ENCODE measurements at places on chromosomes 16 and 17.

DNA sequence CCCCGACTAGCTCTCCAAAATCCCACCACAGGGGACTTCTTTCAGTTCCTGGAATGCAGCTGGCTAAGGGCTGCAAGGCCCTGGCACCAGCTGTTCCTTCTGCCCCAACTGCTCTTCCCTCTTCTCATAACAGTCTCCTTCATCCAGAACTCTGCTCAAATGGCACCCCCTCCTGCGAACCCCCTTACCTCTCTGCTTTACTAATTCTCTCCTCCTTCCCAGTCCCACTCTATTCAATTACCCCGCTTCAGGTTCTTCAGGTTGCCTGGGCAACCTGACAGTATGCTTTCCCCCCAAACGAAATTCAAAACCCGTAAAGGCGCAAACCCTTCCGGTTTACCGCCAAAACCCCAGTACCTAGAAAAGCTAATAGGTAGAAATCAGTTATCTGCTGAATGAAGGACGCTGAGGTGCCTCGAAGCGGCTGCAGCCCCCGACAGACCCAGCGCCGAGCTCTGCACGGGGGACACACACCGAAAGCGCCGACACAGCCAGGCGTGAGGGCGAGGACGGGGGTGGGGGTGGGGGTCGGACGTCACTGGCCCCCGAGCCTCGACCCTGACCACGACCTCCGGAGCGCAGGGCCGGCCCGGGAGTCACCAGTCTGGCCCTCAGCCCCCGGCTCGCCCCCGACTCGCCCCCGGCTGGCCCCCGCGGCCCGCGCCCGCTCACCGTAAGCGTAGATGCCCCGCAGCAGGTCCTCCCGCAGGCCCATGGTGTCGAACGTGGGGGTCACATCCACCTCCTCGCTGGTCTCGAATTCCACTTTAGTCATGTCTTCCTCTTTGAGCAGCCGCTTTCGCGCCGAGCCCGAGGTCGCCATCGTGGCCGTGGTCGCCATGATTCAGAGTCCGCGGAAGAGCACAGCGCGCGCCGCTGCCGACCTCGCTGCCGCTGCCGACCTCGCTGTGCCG lies 550 bp downstream of the EIF4A3 start:
- DNase-seq = no peak

- DNase-seq = no peak
Observed at GRCh38 chr17:61744804-61745203, 118.5 kb downstream of the BRIP1 start.

- peak; percentile 51 for DNase-seq
Observed at GRCh38 chr17:13031718-13032350, 14.0 kb upstream of the ELAC2 start.

DNA sequence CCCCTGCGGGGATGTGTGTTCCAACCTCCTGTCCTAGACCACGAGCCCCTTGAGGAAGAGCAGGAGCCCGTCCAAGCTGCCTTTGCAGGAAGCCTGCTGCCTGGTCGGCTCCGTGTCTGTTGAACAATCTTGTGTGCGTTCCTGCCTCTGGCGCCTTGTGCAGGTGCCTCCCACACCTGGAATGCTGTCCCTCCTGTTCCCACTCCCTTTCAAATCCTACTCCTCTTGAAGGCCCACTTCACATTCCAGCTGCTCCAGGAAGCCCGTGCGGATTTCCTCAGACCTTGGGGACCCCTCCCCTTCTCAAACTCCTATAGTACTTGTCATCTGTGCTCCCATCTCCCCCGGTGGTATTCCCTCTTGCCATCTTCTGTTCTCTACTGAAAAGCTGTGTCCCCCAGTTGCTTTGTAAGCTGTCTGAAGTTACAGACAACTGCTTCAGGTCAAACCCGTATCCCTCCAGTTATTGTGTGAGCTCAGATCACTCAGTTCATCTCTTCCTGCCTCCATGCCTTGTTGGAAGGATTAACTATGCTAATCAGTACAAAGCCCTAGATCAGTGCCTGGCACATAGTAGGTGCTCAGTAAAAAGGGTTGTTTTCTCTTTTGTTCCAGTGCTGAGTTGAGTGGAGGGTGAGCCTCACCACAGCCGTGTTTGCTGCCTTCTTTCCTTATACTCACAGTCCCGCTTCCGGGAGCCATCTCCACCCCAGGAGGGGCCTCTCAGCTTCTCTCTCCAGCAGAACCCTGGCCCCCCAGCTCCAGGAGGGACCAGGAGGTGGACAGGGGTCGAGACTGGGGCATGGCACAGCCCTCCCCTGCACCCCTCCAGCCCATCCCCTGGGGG lies 241.8 kb upstream of the CIBAR2 start:
- DNase-seq = no peak

DNA sequence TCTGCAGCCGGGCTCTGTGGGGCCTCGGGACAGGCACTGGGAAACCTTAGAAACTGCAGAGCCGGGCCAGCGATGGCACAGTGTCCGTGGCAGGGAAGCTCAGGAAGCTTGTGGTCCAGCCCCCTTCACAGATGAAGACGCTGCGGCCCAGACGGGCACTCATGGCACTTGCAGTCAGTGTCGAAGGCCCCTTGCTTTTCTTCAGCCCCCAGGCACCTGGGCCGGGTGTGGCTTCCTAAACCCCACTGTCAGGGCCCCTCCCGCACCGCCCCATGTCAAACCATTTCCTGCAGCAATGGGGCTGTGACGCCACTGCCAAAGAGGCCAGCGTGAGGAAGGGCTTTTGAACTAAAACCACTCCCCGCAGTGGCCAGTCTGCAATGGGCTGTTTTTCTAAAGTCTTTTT lies 164.0 kb downstream of the LAT start:
- peak; percentile 90 for DNase-seq

DNA sequence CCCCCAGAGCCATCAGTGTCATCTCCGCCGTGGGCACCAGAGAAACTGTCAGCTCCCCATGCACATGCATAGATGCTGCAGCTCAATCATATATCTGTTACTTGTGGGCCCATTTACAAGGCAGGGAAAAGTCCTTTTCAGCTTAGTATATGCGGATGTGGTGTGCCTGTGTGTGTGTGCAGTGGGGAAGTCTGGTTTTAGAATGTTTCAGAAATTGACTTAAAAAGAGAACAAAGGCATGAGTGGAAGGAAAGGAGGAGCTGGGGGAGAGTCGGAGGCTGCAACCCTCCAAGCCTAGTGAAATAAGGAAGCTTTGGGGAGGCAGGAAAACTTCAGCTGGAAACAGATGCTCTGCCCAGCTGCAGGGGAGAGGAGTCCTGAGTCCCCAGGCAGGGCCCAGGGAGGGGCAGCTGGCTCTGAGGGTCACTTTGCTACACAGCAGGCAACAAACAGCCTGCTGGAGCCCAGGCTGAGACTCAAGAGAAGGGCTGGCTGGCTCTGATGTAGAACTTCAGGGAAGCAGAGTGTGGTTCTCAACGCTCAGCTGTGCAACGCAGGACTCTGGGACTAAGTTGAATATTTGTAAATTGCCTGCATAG lies 11.1 kb upstream of the CD300LD start:
- DNase-seq = no peak

DNA sequence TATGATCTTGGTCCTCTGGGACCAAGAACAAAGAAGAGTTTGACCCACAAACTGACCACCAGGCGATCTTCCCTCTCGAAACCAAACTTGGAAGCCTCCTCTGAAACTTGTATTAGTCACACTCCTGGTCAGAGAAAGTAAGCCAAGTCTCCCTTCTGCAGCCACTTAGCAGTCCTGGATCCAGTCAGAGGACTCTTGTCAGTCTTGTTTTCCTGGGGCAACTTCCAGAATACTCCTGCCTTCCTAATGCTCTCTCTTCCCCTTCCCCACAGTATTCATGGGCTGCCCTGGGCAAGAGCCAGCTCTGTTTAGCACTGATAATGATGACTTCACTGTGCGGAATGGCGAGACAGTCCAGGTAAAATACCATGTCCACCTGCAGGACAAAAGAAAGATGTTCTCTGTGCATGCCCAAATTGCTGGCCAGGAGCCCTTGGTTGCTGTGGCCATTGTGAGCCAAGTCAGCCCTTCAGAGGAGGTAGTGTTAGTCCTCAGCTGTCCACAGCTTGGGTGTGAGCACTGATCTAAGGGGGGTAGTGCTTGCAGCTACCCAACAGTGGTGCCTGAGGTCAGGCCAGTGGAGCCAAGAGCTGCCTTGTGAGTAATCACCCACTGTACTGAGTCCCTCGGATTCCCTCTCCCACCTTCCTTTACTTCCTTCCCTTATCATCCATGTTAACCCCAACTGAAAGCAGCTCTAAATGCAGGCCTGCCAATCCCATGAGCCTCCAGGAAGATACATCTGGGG lies 31.2 kb downstream of the CDH3 start:
- no peak for DNase-seq

DNA sequence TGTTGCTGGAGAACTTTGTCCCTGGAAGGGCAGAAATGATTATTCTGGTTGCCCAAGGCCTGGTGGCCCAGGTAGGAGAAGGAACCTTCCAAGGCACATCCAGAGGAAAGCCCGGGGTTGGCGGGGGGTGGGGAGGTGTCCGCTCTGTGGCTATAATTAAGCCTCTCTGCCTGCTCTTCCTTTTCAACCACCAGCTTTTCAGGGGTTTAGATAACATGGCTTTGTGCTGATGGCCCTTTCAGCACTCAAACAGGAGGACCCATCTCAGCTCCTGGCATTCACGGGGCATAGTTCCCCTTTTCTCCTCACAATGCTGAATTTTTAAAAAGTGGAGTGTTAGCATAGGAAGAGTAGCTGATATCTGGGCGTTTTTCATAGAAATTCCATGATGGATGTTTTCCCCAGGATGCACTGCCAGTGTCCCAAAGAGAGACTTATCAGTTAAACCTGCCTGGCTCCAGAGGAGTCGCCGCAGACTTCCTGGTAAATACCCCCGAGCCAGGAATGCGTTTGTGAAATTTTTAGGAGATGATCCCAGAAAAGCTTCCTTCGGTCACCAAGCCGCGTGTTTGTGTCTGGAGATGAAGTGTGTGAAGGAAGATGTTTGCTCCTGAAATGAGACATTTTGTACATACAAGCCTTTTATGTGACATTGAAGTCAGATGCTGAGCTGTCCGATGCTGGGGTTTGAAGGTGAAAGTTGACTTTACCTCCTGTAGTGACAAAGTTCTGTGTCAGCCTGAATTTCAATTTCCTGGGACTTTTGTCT lies 188.5 kb downstream of the MSI2 start:
- no peak for DNase-seq

GRCh38 chr17:43864161-43864984 lies 17.4 kb downstream of the CD300LG start:
- DNase-seq = no peak

DNA sequence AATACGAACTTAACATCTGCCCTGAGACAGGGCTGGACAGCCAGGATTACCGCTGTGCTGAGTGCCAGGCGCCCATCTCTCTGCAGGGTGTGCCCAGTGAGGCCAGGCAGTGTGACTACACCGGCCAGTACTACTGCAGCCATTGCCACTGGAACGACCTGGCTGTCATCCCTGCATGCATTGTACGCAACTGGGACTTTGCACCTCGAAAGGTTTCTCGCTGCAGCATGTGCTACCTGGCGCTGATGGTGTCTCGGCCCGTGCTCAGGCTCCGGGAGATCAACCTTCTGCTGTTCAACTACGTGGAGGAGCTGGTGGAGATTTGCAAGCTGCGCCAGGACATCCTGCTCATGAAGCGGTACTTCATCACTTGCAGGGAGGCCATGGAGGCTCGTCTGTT lies 33.7 kb downstream of the CDRT15L2 start:
- no peak for DNase-seq

DNA sequence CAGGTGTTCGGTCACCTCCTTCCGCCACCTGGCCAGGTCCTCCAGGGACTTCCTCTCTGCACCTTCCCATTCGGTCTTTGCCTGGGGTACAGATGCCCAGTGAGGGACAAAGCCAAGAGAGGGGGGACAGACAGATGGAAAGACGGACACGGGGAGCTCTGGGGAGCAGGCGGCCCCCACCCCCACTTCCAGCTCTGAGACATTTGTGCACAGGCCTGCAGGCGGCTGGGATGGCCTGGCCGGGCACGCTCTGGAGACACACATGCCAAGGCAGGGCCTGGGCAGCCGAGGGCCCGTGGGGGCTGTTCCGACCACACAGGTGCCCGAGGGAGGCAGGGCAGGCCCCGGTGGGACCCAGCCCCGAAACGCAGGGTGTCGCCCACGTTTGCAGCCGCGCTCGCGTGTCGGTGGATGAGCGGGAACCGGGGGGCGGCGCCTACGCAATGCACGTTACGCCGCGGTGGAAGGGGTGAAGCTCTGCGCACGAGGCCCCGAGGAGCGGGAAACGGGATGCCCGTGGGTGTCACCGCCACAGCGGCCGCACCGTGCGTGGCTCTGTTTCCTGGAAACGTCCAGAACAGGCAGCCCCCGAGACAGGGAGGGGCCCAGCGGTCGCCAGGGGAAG lies 6.0 kb downstream of the PERCC1 start:
- no peak for DNase-seq

DNA sequence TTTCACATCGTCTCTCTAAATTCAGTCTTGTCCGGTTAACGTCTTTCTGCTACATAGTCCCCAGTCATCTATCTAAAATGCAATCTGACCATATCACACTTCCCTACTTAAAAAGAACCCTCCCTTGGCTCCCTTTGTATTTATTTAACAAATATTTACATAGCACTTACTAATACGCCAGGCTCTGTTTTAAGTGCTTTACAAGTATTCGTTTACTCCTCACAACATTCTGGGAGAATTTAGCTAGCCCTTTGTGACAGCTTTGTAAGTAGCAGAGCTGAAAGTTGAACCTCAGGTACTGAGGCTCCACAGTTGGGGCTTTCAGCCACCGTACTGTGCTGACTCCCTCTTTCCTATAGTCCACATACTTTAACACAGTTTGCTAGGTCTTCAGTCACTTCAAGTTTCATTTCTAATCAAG lies 9.2 kb downstream of the PAFAH1B1 start:
- no peak for DNase-seq

DNA sequence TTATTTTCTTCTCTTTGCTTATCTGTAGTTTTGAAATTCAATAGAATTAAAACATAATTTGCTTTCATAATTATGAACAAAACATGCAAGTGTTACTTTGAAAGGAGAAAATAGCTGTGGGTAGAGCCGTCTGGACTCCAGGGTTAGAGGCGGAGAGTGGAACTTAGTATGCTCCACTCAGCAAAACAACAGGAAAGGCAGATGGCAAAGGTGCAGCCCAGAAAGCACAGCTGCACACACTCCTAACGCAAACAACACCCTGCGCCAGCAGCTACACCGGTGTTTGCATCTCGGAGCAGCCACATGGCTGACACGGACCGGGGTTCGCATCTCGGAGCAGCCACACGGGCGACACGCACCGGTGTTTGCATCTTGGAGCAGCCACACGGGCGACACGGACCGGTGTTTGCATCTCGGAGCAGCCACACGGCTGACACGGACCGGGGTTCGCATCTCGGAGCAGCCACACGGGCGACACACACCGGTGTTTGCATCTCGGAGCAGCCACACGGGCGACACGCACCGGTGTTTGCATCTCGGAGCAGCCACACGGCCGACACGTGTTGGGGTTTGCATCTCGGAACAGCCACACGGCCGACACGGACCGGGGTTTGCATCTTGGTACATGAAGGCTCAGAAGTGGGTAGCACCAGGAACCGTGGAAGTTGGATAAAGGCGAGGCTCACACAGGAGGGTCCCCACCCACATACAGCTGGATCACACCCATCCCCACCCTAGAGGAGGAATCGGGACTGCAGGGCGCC lies 12.2 kb upstream of the CAPN15 start:
- DNase-seq = no peak

DNA sequence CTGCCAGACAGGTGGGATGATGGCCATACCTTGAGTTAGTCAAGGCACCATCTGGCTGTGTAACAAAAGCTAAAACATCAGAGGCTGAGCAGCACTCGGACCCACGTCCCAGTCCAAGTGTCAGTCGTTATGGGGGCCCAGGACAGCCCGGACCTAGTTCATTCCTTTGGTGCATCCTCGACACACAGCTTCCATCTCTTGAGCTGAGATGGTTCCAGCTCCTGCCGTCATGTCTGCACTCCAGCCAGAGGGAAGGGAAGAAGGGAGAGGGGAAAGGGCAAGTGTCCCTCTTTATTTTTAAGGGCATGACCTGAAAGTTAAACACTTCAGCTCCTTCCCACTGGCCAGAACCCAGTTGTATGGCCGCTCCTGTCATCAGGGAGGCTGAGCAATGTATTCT lies 218.0 kb downstream of the SEC14L1 start:
- no peak for DNase-seq

All from CD4-positive, alpha-beta memory T cell (primary cell).